NCI-H460 (cell line): ENCODE measurements at places on chromosomes 3 and 15. TPM values are rescaled to one million over a fixed set of nuclear protein-coding genes. Genes with fewer than 3 reads are reported as not detected.

GRCh38 chr3:177251755-177252154, 54.5 kb upstream of the TBL1XR1 start:
- no peak for DNase-seq

Gene FOXP1
- total RNA-seq: 5.4 and 6.7 TPM in 2 replicates

DNA sequence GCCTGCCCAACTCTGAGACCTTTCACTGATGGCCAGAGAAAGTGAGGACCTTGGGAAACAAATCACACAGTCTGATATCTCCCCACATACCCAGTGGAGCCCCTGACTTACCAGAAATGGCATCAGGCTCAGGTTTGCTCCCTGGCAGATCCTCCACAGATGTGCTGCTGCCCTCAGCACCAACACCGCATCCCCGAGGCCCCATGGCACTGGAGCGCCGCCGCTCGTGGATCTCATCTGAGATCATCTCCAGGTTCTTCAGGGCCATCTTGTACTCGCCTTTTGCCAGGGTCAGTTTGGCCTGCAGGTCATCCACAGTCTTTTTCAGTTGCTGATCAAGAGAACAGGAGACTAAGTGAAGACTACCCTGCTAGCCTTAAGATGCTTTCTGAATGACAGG, 52.7 kb downstream of the CAPN7 start:
- no peak for DNase-seq

Gene SH3BP5
- 5.2 and 5.6 TPM in 2 replicates for total RNA-seq

GRCh38 chr15:65512807-65513416, 4.6 kb downstream of the DPP8 start:
- no peak for DNase-seq

Gene ATP2C1
- total RNA-seq: 40.9 and 41.8 TPM in 2 replicates

- no peak for DNase-seq
These were observed 51.0 kb upstream of the IL12A start for GRCh38 chr3:159937561-159938166.

DNA sequence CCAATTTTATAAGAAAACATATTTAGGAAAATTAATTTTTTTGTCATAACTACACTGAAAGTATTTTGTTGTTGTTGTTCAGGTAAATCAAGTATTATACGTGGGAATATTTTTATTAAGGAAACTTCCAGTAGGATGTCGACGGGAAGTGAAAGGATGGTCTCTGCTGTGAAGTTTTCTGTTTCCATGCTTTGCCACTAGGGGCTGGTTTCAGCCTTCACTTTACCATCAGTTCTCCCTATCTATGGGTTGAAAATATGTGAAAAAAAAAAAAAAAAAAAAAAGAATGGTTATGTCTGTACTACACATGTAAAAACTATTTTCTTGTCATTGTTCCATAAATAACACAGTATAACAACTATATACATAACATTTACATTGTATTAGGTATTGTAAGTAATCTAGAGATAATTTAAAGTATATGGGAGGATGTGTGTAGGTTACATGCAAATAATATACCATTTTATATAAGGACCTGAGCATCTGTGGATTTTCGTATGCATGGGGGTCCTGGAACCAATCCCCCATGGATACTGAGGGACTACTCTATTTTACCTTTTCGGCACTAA, 136.7 kb downstream of the SMAD6 start:
- no peak for DNase-seq

GRCh38 chr3:156716105-156716862, 41.9 kb downstream of the TIPARP start:
- DNase-seq: no peak

DNA sequence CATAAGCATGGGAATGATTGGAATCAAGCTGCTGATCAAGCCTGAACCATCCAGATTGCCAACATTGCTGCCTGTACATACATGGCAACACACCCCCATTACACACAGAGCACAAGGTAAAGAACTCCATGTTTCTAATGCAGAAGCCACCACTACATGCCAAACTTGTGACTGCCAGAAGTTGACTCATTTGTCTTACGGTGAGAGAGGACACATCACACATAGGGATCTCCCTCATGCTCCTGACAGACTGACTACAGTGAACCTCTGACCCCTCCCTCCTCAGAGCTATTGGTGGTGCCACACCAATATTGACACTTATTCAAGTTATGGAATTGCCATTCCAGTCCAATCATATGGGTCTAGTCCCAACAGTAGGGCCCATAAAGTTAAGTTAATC, 42.3 kb downstream of the EFHB start:
- DNase-seq: no peak

DNA sequence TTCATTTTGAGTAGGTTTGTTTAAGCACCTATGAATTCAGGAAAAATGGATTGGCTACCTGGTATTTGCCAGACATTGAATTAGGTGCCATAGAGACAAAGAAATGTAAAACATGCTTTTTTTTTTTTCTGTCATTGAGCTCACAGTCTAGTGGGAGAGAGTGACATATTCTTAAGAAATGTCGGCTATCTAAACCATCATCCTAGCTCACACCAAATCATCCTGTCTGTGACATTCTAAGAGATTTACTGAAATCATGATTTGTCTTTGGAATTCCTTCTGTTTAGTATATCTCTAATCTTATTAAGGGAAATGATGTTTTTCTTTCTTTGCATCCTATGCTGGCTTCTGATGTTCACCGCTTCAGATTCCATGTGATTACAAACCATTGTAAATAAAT, 59.5 kb upstream of the STXBP5L start:
- DNase-seq: no peak

- DNase-seq: no peak
These were observed 99.1 kb upstream of the SEMA6D start for GRCh38 chr15:47618241-47618640.

Gene ELL3
- total RNA-seq: 3.9 and 4.0 TPM in 2 replicates

DNA sequence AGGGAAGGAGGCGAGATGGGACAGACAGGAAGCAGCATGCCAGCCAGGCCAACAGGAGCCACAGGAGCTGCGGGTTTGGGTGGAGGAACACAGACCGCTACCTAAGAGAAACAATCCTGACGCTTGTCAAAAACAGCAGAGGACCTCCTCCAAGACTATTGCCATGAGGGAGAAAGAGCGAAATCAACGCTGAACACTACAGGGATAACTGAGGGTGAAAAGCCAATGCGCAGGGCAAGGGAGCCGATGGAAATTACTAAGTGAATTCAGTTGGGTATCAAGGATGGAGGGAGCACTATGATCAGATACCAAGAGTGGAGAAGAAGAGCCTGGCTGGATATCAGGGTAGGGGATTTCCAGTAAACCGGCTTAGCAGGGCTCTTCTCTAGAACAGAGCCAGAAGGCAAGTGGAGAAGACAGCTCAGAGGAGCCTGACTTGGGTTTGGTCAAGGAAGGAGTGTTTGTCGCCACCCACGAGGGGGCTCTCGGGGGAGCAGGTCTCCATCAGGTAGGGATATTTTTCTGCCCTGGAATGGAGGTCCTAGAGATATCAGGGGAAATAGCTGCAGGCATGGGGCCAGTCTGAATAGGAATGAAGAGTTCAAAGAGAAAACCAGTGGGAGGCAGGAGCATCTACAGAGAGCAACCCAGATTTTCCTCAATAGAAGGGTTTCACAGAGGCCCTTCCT, 48.4 kb downstream of the SLC41A3 start:
- DNase-seq: no peak

- DNase-seq: no peak
These were observed 141.4 kb downstream of the TBL1XR1 start for GRCh38 chr3:177055605-177056571.

DNA sequence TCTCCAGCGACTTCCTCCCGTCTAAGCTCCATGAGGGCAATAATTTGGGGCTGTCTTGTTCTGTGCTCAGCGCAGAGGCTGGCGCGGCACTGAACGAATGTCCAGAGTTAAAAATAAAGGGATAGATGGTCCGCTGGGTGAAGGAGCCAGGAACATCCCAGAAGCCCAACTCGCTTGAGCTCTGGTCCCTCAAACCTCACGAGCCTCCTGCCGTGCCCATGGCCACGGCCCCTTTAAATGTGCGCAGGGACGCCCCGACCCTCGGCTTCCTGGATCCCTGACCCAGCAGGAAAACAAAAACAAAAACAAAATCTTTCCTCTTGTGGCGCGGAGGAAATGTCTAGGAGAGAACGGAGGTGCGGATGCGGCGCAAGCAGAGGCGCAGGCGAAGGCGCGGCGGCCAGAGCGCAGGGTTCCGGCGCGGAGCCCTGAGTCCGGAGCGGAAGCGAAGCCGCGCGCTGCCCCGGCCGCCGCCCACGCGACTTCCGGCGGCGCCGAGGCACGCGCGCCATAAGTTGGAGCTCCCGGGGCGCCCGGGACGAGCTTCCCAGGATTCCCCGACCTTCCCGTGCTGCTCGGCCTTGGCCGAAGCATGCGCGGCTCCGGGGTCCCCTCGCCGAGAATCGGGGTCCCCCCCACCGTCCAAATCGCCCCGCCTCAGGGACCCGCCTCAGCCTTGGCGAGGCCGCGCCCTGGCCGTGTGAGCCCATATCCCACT, 52.9 kb upstream of the WNT7A start:
- DNase-seq: no peak

- no peak for DNase-seq
These were observed 7.9 kb downstream of the RTF1 start for GRCh38 chr15:41424809-41425208.

Gene LSMEM2
- not detected in 2 replicates for total RNA-seq

Gene CLDN18
- total RNA-seq: not detected in 2 replicates

- no peak for DNase-seq
These were observed 118.0 kb downstream of the ABI3BP start for GRCh38 chr3:100875239-100875638.

DNA sequence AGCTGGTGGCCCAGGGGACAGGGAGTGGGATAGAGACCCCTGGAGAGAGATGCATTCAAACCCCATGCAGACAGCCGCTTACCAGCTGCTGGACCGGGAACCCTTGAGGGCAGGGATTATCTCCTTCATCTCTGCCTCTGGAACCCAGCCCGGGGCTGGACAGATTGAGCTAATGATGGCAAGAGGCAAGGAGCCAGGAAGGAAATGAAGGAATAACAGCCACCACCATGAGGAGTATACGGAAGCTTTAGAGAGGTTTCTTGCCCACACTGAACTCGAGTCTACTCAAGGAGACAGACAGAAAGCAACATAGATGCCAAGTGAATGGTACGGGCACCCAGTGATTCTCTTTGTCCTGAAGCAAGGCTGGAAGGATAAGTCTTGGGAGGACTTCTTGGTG, 23.2 kb downstream of the HAPLN3 start:
- DNase-seq: no peak

DNA sequence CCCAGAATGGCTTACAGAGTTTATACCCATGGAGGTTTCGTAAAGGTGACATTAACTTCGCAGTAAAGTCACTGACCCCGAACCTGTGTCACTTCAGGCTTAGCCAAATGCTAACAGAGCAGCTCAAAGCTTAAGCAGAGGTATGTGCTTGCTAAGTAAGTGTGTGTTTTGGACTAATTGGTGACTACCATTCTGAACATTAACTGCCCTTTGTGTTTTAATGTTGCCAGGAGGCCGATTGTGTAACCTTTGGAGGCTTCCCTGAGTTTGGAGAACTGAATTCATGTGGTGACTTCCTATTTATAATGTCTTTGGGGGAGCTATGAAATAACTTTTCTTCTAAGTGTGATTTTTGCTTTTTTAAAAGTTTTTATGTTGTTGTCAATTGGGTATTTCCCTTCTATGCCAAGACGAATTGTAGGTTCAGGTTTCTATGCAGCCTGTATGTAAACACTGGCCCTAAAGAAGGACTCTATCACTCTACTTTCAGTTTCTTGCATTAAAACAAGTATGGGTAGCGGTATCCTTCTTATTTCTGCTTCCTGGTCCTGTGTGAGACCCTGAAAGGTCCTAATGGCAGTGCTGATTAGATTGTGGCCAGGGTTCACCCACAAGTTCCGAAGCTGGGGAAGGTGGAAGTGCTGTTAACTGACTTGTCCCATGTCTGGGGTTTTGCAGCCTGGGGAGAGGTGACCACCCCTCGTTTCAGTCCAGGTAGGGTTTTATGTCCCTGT, 86.3 kb downstream of the IGF1R start:
- DNase-seq: no peak

GRCh38 chr3:196081834-196082618, at the start of gene TFRC:
Gene TFRC, minus strand, starts transcription at chr3:196082090. Its CDS starts 4,991 bp downstream, at chr3:196077099.
- DNase-seq: peak; percentile 88

Gene PLA2G4D
- total RNA-seq: not detected in 2 replicates

- no peak for DNase-seq
These were observed 53.6 kb downstream of the LMCD1 start for GRCh38 chr3:8555113-8555661.

Gene PRSS50
- total RNA-seq: not detected in 2 replicates

Gene ALDH1A3
- total RNA-seq: 1.4 and 1.9 TPM in 2 replicates

GRCh38 chr3:119613872-119614271, 16.2 kb downstream of the PLA1A start:
- DNase-seq: no peak

GRCh38 chr3:71752831-71753700, 589 bp upstream of the GPR27 start:
- DNase-seq: no peak

Gene ACAP2
- 36.6 and 36.7 TPM in 2 replicates for total RNA-seq

- no peak for DNase-seq
These were observed 500 bp upstream of the VGLL3 start for GRCh38 chr3:86991482-86991815.

Gene USF3
- total RNA-seq: 6.1 and 7.9 TPM in 2 replicates

DNA sequence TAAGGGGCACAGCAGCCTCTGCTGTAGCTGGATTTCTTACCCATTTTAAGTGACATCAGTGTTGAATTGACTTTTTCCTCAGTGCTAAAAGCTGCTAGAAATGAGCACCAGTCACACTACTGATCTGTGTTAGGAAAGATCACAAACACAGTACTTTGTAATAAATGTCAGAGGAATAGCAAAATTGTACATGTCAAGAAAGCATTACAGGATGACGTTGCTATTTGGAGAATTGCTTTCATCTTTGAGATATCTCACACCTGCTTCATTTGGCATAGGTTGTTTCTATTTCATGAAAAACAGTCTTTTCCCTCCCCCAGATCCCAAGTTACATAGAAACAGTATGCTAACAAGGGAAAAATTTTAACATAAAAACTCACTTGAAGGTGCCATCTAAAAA, 77.8 kb downstream of the SLC25A26 start:
- DNase-seq: no peak

- DNase-seq: no peak
These were observed 13.5 kb upstream of the TIPIN start for GRCh38 chr15:66369773-66370651.

DNA sequence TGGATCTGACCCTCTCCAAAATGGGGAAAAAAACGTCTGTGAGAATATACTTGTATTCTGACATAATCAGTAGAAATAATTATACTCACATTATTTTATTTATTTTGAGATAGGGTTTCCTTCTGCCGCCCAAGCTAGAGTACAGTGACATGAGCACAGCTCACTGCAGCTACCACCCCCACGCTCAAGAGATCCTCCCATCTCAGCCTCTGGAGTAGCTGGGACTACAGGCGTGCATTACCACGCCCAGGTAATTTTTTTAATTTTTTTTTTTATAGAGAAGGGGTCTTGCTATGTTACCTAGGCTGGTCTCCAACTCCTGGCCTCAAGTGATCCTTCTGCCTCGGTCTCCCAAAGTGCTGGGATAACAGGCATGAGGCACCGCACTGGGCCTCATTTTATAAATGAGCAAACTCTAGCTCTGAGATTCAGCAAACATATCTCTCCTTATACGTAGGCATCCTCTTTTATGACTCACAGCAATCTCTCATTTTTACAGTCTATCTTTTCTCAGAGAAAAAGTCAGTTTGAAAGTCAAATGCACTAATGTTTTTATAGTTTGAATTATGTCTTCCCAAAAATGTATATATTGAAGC, 989 bp upstream of the VGLL3 start:
- DNase-seq: no peak
